Suppressor macrophage (primary cell): ENCODE measurements at places on chromosomes 7 and 10.

DNA sequence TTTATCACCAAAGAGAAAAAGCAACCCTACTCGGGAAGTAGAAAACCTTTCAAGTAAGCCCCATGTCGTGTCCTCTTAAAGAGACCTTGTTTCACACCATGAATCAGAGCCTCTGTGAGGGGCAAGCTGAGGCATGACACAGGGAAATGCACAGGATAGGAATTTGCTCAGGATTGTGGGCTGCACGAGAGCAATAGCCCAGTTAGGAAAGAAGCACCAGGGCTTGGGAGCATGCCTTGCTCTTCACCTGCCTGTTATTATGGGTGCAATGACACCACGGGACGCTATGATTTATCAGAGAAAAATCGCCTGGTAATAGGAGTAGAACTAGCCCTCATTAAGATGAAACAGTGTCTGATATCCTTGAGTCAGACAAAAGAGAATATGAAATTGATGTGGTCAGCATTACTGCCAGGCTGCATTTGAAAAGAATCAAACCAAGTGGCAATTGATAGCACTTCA is 562.9 kb upstream of the NRP1 start:
- no peak for DNase-seq

GRCh38 chr7:50462361-50462760 is 12.2 kb upstream of the FIGNL1 start:
- no peak for DNase-seq

- DNase-seq: no peak
Measured at GRCh38 chr10:126014309-126014708, 117.9 kb downstream of the FANK1 start.

- no peak for DNase-seq
Measured at GRCh38 chr7:38973760-38974159, 3.9 kb upstream of the POU6F2 start.

DNA sequence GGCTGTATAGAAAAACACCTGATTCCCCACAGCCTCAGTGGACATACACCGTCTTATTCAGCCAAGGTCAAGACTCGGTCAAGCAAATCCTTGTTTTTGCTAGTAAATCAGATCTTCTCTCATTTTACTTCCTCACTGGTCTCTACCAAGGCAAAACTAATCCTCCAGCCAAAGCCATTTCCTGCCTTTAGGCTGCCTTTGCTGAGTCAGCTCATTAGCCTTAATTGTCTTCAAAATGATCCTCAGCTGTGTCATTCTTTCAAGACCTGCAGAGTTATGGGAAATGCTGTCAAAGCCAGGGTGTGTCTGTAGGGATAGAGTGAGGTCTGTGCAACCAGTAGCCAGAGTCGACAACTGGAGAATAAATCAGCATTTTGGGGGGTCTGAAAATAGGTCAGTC is 107.2 kb upstream of the FAM180A start:
- no peak for DNase-seq

GRCh38 chr7:110854166-110854565 is 236.8 kb upstream of the LRRN3 start:
- DNase-seq: no peak

DNA sequence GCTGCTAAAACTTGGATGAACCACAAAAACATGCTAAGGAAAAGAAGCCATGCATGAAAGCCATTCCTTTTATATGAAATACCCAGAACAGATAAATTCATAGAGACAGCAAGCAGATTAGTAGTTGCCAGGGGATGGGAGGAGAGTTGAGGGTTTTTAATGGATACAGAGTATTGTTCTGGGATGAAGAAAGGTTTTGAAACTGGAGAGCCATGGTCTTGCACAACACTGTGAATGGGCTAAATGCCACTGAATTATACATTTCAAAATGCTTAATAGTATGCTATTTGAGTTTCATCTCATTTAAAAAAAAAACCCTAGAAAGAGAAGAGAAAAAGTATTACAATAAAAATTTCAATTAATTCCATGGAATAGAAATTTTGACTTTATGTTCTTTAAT is 154.3 kb downstream of the GNAT3 start:
- no peak for DNase-seq

- DNase-seq: peak; percentile 86
Measured at GRCh38 chr7:74449809-74450397, 3.8 kb upstream of the GTF2IRD1 start.

GRCh38 chr7:74134117-74134620 is 40.0 kb upstream of the EIF4H start:
- peak; percentile 49 for DNase-seq

DNA sequence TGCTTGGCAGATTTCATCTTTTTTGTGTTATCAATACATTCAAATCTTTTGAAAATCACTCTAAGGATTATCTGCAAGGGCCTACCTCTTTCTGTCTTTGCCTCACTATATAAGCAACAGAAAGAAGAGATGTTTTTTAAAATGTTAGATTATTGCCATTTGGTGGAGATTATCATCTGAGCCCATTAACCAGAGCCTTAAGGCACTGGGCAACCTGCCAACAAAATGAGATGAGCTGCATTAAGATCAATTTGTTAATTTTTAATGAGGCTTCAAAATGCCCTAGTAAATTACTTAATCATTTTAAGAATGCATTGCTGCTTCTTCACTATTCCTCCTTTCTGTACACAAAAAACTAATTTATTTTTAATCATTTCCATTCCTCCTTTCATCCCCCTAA is 314.1 kb downstream of the SNX13 start:
- DNase-seq: no peak

- peak; percentile 99 for DNase-seq
Measured at GRCh38 chr7:106425017-106425719, 140.4 kb upstream of the NAMPT start.

- peak; percentile 77 for DNase-seq
Measured at GRCh38 chr10:134247-135131, 766 bp upstream of the ZMYND11 start.

GRCh38 chr10:88731296-88731695 is 25.2 kb downstream of the LIPK start:
- DNase-seq: peak; percentile 80

DNA sequence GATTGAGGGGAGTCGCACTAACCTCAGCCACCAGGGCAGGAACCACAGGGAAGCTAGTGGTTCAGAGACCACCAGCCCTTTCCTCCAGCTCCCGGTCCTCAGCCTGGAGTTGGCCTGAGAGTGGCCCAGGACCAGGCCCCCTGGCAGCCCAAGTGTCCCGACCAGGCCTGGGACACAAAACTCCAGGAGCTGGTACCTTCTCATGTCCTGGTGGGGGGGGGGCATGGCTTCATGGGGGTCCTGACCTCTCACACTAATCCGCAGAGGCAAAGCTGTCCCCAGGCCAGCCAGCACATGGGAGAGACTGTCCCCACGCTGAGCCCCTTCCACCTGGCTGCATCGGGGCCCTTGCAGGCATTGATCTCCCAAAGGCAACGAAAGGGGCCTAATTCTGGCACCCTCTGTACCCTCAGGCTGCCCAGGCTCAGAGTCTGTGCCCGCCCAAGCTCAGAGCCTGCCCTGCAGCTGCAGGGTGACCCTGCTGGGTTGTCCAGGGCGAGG is 28.2 kb downstream of the GPRIN2 start:
- no peak for DNase-seq
